Right cardiac atrium (tissue), 5 donors: ENCODE measurements at places on chromosomes 2 and 18. TPM values are rescaled to one million over a fixed set of nuclear protein-coding genes. Genes with fewer than 3 reads are reported as not detected.

The TMEM169 gene
- not detected for total RNA-seq

DNA sequence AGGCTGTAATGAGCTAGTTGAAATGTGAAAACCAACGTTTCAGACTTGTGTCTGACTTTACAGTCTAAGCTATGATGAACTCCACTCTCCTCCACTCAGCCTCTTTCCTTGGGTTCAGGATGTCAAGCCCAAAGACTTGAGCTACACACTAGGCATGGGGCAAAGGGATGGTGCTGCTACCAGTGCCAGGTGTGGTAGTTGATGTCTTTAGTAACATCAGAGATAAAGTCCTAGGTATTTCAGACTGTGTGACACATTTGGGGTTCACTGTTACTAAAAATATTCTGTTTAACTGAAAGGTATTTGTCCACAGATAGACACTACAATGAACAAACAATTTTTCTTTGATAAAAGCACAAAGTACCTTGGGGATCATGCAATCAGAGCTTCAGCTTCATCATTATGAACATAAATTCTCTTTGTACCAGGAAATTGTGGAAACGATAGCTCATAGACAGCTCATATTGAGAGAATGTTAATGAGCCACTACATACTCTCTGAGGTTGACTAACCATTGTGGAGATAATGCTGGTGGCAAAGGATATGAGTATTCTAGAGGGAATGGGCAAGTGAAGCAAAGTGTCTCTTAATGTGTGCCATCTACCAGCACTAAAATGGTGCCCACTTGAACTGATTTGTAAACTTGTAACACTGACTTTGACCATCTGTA lies 253.7 kb upstream of the THUMPD2 start:
- no peak for DNase-seq

DNA sequence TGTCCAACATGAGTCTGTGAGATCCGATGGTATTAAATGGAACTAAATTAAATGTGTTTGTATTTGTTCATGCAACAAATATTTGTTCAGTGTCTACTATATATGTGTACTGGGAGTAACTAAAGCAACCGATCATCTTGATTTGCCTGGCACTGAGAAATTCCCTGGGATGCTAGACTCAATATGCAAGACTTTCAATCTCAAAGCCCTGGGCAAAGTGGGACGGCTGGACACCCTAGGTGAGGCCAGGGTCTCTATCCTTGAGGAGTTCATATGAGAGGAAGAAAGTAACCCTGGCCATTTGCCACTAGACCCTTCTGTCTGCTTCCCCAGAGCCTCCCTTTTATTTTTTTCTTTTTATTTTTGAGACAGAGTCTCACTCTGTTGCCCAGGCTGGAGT lies 44.0 kb upstream of the HPCAL1 start:
- no peak for DNase-seq

GRCh38 chr2:64748561-64748960 lies 94.8 kb upstream of the SERTAD2 start:
- DNase-seq, result no peak

DNA sequence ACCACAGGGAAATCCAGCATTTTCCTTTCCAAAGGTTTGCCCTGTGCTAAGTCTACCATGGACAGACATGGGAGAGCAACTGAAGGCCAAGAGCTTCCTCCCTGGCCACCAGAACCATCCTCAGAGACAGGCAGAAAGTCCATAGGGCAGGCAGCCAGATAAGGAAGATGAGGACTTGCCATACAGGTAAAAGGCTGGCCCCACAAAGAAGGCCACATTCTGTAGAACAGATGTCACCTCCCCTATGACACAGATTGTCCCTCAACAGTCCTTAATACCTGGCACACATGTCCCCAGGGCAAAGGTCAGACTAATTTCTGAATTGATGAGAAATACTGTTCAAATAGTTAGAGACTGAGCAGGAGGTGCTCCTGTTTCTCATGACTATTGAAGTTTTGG lies 52.0 kb downstream of the FECH start:
- no peak for DNase-seq

The AOX1 gene
- 8.5 TPM for total RNA-seq

GRCh38 chr18:22026362-22026761 lies 143.0 kb upstream of the GATA6 start:
- peak; percentile 19 for DNase-seq

DNA sequence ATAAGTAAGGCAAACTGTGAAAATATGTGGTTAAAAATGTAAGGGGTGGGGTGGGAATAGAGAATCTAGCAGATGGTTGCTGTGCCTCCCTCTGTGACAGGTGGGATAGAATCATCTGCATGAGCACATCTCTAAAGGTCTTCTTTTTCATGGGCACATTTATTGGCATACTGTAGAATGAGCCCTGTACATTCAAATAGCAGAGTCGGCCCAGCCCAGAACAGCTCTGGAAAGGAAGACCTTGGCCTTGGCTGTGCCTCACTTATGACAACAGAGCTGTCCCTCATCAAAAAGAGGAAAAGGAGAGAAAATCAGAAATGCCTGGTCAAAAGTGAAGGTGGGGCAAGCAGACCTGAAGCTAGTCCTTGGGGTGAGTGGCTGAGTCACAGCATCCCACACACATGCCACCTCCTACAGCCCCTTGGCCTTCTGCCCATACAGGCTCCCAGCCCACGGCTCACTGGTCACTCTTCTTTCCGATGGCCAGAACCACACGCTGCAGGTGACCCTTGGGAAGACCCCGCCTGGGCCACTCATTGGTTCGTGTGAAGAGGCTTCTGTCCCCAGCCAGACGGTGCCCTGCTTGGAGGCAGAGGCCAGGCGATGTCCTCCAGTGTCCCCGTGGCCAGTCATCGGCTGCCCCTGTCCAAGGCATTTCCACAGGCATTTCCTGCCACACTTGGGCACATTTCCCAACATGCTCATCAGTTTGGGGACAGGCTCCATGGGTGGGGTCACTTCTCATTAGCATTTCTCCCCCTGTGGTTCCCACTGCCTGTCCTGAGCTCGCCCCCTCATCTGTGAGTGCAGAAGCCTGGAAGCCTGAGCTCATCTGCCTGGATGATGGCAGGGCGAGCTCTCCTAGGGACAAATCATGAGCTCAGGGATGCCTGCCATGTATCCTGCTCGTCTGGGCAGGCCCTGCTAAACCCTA lies 113.6 kb downstream of the MCFD2 start:
- no peak for DNase-seq

The BMP10 gene
- 1,953 TPM for total RNA-seq

The SPC25 gene
- total RNA-seq, result 0.53 TPM

DNA sequence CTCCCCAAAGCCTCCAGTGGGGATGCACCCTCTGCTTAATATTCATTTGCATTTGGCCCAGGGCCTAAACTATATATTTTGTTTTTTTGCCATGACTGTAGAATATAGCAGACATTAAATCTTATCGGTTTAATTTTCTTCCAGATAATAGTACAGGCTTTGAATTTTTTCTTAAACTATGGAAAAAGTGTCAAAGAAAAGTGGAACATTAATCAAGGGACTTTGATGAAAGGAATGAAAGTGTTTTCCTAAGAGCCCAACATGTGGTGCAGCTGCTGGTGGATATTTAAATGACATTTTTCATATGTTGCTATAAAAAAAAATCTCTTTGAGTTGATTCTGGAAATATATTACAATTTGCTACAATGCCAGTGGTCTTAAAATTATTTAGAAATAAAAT lies 346.8 kb downstream of the CYP26B1 start:
- no peak for DNase-seq

The ASB18 gene
- total RNA-seq, result 2.5 TPM

The AGXT gene
- not detected for total RNA-seq

- DNase-seq, result no peak
Measured at GRCh38 chr2:207983641-207984042, 41.7 kb downstream of the PLEKHM3 start.

The PLB1 gene
- total RNA-seq, result 2.7 TPM

DNA sequence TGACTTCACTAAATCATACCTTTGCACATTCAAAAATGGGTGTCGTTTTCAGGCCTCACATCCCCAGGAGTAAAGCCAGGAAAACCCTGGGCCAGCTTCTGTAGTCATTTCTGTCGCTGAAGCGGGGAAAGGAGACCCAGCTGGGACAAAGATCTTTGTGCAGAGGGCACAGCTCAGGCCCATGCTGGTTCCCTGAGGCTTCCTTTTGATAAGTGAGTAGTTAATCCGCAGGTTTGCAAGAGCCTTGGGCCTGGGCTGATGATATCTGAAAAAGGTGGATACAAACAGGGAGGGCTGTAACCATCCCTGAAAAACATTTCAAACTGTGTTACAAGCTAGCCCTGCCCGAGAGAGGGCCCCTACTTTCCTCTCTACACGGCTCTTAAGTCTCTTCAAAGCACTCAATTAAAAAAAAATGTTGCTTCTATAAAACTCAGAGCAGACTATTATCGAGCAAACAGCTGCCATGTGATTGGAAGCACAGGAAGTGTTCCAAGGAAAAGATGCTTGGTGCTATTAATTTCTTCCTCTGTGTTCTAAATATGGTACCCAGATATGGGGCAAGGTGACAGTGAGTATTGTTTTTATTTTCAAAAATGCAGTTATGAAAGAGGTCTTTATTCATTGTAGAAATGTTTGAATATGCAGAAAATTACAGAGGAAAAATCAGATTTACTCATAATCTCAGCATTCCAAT lies 117.2 kb downstream of the LNPK start:
- DNase-seq, result no peak
